ENCODE measurements at places on chromosomes 2 and 18. TPM values are rescaled to one million over a fixed set of nuclear protein-coding genes. Genes with fewer than 3 reads are reported as not detected.

DNA sequence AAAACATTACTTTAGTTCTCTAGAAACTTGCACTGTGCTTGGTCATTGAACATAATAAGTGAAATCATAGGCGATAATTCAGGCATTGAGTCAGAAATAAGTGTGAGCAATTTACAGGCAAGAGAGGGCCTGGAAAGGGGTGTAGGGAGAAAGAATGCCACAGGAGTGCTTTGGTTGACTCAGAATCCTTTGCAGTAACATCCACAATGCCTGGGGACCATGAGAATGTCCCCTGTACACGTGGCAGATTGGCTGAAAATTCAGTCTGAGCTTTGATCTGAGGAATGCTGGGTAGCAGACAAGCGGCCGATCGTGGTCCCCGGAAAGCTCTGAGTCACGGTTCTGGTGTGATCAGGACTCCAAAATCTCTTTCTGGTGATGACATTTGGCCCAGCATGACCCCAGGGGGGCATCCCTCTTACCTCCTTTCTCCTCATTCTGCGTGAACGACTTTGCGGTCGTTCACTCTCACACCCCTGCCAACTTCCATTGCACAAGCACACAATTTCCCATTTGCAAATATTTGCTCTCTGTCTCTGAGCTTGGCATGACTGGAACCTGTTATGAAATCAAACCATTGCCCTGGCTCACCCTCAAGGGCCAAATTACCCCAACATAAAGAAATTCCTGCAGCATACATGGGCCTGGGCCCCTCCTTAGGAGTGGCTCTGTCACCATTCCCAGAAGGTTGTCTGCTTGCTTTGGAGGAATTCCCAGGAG, 305.0 kb upstream of the EPAS1 start:
- DNase-seq = no peak

GRCh38 chr18:28120828-28121515, 56.0 kb downstream of the CDH2 start:
- DNase-seq = no peak

ASXL3 gene
- total RNA-seq = 25.0 TPM

DNA sequence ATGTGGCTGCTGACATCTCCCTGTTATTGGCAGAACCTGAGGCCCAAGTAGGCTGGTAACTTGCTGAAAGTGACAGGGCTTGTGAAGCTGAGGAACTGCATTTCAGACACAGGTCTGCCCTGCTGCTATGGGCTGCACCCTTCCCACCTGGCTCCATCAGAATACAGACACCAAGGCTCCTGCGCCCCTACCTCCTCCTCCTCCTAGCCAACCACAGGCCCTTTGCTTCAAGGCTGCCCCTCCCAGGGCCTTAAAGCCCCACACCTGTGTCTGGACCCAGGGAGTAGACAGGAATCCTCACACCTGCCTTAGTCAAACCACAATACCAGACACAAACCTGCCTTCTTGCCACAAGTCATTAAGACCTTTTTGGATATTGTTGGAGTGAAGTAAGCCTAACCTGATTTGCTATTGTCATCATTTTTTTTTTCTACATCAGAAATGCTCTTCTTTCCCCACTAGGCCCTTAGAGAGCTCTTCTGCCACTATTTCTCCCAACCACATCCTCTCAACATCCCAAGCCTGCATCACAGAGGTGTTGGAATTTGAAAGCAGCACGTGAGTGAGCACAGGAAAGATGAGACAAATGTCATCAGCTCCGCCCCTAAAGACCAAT, 489.7 kb downstream of the EIPR1 start:
- DNase-seq = no peak

- DNase-seq = no peak
Measured at GRCh38 chr2:50746526-50746925, 285.4 kb downstream of the NRXN1 start.

DNA sequence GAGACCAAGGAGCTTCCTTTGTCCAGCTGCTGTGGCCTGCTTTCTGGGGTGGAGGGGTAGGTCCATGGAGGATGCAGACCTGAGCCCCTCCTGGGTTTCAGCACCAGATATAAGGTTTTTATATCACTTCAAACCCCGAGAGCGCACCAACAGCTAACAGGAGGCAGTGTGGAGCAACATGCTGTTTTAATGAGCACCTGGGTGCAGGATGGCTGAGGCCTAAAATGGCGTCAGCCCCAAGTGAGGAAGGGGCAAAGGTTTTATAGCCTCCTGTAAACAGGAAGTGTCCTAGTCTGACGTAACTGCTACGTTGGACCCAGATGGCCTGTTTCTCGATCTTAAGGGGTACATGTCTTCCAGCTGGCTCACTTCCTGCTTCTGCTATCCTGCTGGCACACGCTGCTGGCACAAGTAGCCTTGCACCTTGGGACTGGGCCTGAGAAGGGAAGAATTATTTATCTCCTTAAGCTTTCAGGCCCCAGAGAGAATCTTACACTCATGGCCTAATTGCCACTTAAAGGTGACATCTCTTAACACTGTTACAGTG, 11.4 kb upstream of the REG1B start:
- no peak for DNase-seq

MPP4 gene
- total RNA-seq = not detected

DNA sequence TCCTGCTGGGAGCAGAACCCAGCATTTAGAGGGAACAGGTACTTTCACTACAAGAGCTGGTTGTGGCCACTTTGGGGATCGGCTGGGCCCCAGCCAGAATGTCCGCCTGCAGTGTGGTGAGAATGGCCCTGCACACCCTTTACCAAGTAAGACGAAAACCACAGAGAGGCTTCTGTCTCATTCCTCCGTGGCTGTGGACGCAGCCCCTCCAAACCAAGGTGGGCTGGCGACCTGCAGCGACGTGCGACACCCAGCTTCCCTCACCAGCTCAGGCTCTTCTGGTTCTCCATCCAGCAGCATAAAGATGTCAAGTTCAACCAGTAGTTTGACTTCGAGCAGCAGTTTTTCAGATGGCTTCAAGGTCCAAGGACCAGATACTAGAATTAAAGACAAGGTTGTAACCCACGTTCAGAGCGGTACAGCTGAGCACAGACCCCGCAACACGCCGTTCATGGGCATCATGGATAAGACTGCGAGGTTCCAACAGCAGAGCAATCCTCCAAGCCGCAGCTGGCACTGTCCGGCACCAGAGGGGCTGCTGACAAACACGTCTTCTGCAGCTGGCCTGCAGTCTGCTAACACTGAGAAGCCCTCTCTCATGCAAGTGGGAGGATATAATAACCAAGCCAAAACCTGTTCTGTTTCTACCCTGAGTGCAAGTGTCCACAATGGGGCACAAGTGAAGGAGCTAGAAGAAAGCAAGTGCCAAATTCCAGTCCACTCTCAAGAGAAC, 56.2 kb downstream of the WDSUB1 start:
- no peak for DNase-seq

- DNase-seq = peak; percentile 68
Measured at GRCh38 chr2:239630618-239631286, 229.9 kb upstream of the HDAC4 start.

WDFY1 gene
- total RNA-seq = 112 TPM

- DNase-seq = no peak
Measured at GRCh38 chr2:1671916-1672315, 72.4 kb downstream of the PXDN start.

Measured in uterus (tissue), 4 donors.